ENCODE measurements at places on chromosomes 13 and 19.

DNA sequence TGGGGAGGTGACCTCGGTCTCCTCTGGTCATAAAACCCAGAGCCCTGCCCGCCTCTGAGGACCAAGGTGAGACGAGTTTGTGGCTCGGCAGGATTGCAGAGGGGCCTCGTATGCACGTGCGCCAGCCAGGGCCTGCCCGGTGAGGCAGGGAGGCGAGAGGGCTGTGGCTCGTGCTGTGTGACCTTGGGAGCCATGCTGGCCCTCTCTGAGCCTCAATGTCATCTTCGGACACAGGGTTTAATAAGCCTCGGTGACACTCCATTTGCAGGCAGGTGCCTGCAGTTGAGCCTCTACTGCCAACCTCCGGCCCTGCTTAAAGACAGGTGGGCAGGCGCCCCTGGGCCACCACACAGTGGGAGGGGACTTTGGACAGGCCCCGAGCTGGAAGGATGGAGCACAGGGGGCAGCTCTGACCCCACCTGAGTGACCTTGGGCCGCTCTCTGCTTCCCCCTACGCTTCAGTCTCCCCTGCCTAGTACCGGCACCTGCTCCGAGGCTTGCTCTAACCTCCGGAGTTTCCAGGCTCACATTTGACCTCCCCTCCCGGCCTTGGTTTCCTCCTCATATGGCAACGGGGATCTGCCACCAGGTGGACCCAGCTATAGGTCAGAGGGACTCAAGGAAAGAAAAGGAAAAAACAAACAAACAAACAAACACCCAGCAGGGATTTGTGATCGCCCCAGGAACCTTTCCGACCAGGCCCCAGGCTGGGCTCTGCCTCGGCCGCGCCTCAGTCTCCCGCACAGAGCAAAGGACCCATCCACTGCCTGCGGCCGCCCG lies 3.1 kb downstream of the ZBTB7A start:
- no peak for DNase-seq

- DNase-seq = no peak
These were observed 49.1 kb downstream of the TBC1D4 start for GRCh38 chr13:75432811-75433244.

DNA sequence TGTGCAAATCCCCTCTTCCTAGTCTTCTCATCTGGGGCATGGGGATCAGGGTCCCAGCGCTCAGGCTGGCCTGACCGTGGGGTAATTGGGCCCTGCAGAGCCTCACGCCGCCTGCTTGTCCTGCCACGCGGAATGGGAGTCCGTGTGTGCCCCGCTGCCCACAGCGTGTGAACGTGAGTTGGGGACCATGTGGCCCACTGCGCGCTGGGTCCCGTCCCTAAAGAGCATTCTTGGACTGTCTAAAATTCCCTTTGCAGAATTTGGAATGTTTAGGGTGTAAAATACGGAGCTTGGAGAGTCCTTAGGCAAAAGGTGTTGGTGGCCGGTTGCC lies 2.9 kb downstream of the TMPRSS9 start:
- DNase-seq = no peak

GRCh38 chr19:7629347-7630054 lies at the start of the genes PET100 and XAB2:
PET100 (plus strand) TSS chr19:7629793; CDS start chr19:7629834, 41 bp downstream.
XAB2 (minus strand) TSS chr19:7629545; CDS start chr19:7629527, 18 bp downstream.
- DNase-seq = peak; percentile 95

DNA sequence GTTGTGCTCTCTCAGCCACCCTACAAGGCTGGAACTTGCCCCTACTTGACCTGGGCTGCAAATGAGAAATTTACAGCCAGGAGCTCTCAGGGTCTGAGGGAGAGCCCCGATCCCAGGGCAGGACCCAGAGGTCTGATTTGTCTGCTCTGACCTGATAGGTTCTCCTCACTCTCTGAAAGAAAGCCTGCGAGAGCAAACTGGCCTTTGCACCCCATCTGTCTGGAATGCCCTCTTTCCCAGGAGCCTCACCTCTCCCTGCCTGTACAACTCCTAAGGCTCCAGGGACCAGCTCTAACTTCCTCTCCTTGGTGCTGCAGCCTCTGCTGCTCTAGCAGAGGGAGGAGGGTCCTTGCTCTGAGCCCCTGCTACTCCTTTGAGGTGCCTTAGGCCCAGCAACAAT lies 137.8 kb downstream of the UQCRFS1 start:
- DNase-seq = no peak

GRCh38 chr13:24842549-24843274 lies 78.7 kb downstream of the RNF17 start:
- no peak for DNase-seq

GRCh38 chr13:109779074-109779473 lies 7.3 kb downstream of the IRS2 start:
- DNase-seq = peak; percentile 77

DNA sequence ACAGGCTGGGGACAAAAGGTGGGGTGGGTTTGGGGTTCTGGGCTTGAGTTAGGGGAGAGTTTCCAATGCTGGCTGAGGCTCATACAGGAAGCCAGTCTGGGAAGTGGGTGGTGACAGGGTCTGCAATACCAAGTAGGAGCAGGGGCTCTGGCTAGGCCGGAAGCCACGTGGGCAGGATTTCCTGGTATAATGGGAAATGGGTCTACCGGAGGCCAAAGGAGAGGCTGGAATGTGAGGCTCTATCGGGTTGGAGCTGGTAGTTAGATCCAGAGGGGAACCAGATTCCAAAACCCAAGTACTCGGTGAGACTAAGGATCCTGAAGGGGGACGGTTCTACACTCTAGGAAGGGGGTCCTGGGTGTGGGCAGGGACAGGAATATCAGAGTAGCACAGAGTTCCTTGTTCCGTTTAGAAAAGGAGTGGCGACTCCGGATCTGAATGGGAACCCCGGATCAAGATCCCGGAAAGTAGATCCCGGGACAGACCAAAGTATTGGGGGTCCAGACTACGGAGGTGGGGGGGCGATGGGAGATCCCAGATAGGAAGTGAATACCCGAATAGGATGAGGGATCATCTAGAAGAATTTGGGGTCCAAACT lies 802 bp downstream of the CDC37 start:
- no peak for DNase-seq

DNA sequence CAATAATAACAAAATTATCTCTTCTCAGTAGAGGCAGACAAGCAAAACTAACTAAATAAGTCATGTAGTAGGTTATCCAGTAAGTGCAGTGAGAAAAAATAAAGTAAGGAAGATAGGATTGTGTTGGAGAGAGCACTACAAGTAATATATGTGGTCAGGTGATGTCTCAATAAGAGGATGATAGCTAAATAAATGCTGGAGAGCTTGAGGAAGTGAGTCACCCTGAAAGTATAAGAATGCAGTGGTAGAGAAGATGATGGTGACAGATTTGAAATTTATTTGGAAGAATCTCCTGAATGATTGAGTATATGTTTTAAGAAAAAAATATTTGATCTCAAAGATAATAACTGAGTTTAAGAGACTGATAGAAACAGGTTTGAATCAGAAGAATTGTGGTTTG lies 152.2 kb upstream of the PRR20A start:
- no peak for DNase-seq

DNA sequence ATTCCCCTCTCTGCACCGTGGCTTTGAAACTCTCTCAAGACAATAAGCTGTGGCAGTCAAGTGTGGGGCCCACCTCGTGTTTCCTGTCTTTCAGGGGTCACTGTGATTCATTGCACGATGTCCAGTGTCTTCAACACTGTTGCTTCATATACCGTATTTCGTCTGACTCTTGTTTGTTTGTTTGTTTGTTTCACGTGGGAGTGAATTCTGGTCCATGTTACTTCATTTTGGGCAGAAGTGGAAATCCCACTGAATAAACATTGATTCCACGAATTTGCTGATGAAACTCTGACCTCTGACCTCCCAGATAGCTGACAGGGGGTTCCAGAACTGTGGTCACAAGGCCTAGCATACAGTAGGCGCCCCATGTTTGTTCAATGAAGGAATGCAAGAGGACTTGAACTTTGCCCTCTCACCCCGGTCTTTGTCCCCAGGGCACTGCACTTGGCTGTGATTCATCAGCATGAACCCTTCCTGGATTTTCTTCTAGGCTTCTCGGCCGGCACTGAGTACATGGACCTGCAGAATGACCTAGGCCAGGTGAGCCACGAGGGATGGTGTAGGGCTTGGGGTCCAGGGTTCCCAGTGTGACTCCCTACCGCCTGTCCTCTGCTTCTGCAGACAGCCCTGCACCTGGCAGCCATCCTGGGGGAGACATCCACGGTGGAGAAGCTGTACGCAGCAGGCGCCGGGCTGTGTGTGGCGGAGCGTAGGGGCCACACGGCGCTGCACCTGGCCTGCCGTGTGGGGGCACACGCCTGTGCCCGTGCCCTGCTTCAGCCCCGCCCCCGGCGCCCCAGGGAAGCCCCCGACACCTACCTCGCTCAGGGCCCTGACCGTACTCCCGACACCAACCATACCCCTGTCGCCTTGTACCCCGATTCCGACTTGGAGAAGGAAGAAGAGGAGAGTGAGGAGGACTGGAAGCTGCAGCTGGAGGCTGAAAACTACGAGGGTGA lies 5.1 kb downstream of the NFKBIB start:
- no peak for DNase-seq

- no peak for DNase-seq
These were observed 67.9 kb downstream of the NUFIP1 start for GRCh38 chr13:44921246-44921877.

DNA sequence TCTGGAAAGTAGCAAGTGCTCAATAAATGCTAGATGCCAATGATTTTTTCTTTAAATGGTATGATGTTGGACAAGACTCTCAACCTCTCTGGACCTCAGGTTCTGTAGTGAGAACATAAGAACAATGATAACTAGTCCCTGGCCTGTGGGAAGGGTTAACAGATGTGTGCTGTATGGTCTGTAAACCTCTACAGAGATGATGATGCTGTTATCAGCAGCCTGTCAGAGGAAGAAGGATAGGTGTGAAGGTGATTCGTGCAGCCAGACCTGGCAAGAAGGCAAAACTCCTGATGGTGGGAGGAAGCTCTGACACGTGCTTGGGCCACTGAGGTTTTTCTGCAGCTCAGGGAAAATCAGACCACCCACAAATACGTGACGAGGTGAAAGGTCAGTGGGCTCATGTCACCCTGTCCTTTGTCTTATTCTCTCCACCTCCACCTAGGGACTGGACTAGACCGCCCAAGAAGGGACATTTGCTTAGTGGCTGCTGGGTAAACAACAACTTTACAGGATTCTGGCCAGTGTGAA lies 36.7 kb upstream of the UBL3 start:
- DNase-seq = no peak

GRCh38 chr13:111265701-111266035 lies 54.8 kb upstream of the TEX29 start:
- DNase-seq = no peak

DNA sequence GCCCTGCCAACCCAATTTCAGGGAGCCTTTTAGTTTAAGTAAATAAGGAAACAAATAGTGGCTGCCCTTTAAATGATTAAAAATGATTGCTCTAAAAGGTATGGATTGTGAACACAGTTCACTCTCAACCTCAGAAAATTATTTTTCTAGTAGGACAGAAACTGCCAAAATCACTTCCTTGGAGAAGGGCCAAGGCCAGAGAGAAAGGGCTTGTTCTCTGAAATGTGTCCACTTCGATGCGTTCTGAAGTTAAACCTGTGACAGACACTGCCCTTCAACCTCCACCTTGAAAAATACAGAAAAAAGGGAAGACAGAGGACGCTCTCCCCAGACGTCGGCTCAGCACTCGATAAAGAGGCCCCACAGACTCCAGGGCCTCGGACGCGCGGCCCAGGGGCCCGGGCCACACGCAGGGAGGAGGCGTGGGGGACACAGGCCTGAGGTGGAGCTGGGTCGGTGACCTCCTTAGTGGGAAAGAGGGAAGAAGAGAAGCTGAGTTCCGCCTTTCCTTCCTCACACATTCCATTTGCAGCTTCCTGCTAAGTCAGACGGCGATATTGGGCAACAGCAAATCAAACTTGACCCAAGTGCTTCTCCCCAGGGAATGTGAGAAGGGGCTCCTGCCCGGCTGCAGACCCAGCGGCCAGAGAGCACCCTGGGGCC lies 63.6 kb downstream of the RASA3 start:
- no peak for DNase-seq

DNA sequence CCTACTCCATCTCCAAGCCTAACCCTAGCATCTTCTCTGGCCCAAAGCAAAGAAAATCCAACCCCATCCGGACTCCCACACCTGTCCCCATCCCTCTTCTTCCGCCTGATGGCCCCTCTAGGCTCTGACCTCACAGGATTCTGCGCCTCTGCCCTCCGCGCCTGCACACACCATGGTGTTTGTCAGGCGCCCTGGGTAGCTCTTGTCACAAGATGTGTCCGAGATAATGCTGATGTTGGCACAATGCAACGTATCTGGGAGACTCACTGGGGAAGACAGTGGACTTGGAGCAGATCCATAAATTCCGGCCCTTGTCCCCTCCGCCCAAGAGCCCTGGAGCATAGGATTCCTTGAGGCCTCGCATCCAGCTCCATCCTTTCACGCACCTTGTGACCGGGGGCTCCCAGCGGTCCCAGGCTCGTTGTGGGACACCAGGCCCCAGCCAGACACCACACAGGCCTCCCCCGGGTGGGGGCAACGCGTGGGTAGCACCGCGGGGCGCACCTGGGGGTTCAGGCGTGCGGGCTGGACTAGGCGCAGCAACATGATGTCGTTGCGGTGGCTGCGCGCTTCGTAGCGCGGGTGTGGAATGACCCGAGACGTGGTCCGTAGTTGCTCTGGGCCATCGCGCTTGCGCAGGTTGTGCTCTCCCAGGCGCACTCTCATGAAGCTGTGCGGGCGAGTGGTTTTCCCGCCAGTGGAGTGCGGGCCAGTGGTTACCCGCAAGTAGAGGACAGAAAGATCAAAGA lies 3.1 kb upstream of the KLK1 start:
- DNase-seq = no peak

DNA sequence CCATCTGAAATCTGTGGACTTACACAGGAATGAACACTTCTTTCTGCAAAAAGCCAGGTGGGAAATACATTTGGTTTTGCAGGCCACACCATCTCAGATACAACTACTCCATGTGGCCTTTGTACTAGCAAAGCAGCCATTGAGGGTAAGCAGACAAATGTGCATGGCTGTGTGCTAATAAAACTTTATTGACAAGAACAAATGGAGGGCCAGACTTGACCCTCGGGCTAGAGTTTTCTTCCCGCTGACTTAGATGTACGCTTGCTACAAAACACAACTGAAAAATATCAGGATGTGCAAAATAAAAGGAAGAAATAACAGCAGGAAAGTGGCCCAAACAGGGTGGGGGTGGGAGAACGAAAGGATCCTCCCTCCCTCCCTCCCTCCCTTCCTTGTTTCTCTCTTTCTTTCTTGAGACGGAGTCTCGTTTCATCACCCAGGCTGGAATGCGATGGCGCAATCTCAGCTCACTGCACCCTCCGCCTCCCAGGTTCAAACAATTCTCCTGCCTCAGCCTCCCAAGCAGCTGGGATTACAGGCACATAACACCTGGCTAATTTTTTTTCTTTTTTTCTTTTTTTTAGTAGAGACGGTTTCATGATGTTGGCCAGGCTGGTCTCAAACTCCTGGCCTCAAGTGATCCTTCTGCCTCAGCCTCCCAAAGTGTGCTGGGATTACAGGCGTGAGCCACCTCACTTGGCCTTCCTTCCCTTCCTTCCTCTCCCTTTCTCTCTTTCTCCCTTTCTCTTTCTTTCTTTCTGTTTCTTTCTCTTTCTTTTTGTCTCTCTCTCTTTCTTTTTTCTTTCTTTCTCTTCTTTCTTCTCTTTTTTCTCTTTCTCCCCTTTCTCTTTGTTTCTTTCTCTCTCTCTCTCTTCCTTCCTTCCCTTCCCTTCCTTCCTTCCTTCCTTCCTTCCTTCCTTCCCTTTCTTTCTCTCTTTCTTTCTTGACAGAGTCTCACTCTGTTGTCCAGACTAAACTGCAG lies 29.3 kb downstream of the CCL25 start:
- DNase-seq = no peak
